ENCODE measurements at places on chromosomes 12 and 14. TPM values are rescaled to one million over a fixed set of nuclear protein-coding genes. Genes with fewer than 3 reads are reported as not detected.
A peak's percentile ranks its signal among the peaks of the same experiment; 100 is the strongest.

- H3K4me1 ChIP-seq = no peaks in the 10 kb centered on the region
- H3K27me3 ChIP-seq = no peaks in the 10 kb centered on the region
- H3K4me3 ChIP-seq = no peak overlapping the region
- peaks cover 5% of the 10 kb centered on the region for H3K36me3 ChIP-seq
- H3K27ac ChIP-seq = no peak overlapping the region
These were observed 32.5 kb downstream of the NFYB start for GRCh38 chr12:104105461-104105860.

DNA sequence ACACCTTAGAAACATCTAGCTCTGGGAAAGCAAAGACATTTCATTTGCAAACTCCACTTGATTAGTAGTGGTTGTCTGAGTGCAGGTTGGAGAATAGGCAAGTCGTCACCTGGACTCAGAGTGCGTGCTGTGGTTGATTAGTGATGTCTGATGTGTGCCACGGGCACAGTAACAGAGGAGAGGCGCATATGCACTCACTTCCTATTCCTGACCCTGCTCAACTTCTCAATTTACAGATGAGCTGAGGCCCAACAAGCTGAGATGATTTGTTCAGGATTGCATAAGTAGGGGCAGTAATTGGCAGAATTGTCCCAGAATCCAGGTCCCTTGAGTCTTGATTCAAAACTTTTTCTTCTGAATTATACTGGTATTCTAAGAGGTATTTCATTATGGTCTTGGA is 44.9 kb downstream of the ADCK1 start:
- no peak for DNase-seq
- no peaks in the 10 kb centered on the region for H3K27me3 ChIP-seq
- no peaks in the 10 kb centered on the region for H3K36me3 ChIP-seq
- no peaks in the 10 kb centered on the region for H3K4me1 ChIP-seq
- H3K4me3 ChIP-seq = no peak overlapping the region

RAB21 gene
- total RNA-seq = 26.9 TPM

GRCh38 chr12:57449375-57449774 is 5.7 kb upstream of the INHBE start:
- no peak overlapping the region for H3K27ac ChIP-seq
- DNase-seq = no peak
- no peaks in the 10 kb centered on the region for H3K4me1 ChIP-seq

DNA sequence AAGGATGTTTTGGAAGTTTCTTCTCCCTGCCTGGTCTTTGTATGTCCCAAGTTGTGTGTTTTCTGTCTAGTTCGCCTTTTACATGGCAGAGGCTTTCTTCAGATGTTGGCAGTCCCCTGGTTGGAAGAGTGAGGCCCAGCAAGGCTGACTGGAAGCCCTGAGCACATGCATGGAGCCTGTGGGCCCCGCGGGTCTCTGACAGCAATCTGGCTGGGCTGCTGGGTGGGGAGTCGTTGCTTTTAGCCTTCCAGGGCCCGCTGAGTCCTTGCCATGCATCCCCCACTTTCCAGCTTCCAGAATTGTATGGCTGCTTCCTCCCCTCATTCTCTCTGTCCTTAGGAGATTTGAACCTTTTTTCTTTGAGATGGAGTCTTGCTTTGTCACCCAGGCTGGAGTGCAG is 25.3 kb downstream of the ANKRD9 start:
- H3K27me3 ChIP-seq = no peaks in the 10 kb centered on the region
- no peak for DNase-seq

DNA sequence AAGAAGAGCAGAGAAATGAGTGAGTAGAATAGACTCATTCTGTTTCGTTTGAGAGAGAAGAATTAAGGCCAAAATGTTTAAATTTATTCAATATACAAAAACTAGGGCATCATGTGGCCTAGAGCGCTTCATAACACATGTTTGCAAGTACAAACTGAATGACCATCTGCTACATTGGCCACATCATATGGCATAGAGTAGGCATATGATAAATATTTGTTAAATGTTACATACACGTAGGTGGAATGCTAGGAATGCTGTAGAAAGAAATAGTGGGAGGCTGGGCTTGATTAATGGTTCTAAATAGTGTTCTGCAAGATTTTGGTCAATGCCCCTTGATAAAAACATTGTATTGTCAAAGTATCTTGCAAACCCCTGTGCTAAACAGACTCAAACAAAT is 10.8 kb downstream of the MGP start:
- no peak overlapping the region for H3K4me3 ChIP-seq
- H3K27me3 ChIP-seq = no peaks in the 10 kb centered on the region

DNA sequence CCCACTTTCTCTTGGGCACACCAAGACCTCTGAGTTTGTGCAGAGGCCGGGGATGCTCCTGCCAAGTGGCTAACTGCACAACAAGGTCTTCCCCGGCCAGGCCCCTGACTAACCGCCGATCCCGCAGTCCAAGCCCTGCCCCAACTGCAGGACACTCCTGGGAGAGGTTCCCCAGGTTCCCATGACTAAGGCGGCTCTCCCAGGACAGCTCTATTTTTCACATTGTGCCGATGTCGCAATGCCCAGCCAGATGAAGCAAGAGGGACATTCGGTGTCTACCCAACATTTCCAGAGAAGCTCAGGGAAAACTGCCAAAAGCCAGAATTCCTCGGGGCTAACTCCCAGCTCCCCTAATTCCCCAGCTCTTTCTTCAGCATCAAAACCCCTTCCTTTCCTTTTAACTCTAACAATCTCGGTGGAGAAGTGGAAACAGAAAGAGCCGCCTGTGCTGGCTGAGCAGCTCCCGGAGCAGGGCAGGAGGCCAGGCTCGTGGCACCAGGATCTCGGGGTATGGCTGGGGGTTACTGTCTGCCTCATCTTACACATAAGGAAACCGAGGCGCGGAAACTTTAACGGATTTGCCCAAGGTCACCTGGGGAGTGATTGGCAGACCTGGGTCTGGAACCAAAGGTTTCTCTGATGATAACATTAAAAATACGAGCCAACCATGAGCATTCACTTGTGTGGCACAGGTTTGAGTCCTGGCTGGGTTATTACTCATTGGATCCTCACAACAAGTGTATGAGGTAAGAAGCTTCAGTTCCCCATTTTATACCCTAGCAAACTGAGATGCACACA is 318.2 kb downstream of the BCL11B start:
- peaks cover 4% of the 10 kb centered on the region for H3K4me1 ChIP-seq
- H3K27ac ChIP-seq = peak overlapping the region; percentile 26
- H3K27me3 ChIP-seq = no peaks in the 10 kb centered on the region
- peak; percentile 86 for DNase-seq
- no peaks in the 10 kb centered on the region for H3K36me3 ChIP-seq

TAS2R9 gene
- not detected for total RNA-seq

DNA sequence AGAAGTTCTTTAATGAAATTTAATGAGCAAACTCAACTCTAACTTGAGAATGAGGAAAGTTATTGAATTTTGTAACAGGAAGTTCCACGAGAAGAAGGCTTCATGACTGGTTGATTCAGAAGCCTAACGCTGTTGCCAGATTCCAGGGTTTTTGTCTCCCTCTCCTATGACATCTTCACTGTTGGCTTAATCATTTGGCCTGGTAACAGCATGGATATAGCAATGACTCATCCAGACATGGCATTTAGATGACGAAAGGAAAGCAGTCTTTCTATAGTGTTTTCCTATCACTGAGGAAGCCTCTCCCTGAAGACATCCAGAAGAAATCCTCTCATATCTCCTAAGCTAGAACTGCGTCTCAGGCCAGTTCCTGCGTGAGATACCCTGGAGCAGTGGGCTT is 9.4 kb upstream of the KCNA1 start:
- DNase-seq = no peak
- no peak overlapping the region for H3K4me3 ChIP-seq
- H3K36me3 ChIP-seq = no peaks in the 10 kb centered on the region
- H3K27ac ChIP-seq = no peak overlapping the region
- no peaks in the 10 kb centered on the region for H3K4me1 ChIP-seq

PDZRN4 gene
- 2.8 TPM for total RNA-seq

All from breast epithelium (tissue), 4 donors.